Right ventricle myocardium inferior (tissue), 1 donor: ENCODE measurements at places on chromosomes 4 and X.

DNA sequence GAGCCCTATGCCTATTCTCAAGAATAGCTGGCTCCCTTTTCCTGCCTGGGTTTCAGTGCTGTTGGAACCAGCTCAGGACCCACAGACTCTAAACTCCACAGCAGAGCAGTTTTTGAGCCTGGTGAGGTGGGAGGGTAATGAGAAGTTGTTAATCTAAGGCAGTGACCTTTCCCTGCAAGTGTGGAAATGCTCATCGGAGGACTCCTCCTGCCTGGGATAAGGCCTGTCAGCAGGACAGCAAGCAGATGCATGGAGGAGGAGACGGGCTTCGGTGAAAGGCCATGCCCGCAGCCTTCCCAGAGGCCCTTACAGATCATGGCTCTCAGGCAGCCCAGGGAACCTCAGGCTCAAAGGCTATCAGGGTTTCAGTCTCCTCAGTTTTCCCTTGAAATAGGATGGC lies 70.0 kb upstream of the SHISA3 start:
- DNase-seq: no peak

DNA sequence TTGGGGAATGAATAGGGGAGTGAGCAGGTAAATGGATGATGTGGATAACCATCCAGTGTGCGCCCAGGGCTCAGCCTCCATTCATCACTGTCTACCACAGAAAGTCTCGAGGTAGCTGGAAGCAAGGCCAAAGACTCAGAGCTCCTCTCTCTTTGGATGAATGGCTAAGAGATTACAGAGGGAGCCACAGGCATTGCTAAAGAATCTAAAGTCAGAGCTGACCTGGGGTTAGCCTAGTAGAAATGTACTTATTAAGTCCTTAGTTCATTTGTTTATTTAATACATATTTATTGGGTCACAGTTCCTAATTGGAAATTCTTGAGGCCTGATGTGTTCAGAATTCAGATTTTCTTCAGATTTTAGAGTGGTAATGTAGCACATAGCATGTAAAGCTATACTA lies 88.7 kb upstream of the HPF1 start:
- no peak for DNase-seq

DNA sequence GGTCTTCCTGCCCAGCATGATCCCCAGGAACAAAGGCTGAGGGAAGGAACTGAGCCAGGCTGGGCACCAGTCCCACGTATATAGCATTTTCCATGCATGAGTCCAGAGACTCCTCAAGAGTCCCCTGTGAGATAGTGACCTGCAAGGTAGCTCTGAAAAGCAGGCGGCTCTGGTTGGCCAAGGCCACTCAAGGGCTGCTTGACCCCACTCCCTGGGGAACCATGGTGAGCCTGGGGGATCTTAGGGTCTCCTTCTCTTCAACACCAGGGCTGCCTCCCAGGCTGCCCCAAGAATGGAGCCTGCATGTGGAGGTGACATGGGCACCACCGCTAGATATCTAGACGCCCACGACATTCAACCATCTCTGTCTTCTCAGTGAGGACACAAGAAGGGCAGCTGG lies 79.2 kb downstream of the SLC2A9 start:
- DNase-seq: no peak

DNA sequence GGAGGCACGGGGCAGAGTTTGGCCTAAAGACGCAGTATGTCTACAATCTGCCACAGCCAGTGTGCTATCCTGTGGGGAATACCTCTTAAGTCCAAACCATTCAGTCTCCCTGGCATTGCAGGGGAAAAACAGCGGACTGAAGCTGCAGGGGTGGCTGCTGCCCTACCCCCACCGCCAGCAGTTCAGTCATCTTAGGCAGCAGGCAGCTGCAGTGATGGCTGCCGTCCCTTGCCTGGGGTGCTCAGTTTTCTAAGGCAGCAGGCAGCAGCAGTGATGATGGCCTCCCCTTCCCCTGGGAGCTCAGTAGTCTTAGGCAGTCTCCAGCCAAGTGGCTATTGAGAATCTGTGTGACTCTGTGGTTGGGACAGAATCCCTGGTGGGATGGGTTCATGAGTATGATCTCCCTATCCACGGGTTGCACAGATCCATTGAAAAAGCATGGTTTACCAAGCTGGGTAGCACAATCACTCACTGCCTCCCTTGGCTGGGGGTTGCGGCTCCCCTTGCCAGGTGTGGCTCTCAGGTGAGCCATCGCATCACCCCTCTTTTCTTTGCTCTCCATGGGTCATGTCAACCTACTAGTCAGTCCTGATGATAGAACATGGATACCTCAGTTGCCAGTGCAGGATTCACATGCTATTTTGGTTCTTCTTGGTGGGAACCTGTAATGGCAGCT lies 48.9 kb upstream of the GRID2 start:
- DNase-seq: no peak

GRCh38 chr4:99029018-99029735 lies 33.7 kb downstream of the METAP1 start:
- no peak for DNase-seq

GRCh38 chr4:33411182-33411581 lies 2691.0 kb downstream of the PCDH7 start:
- no peak for DNase-seq

- DNase-seq: no peak
Observed at GRCh38 chr4:168218645-168219044, 99.9 kb downstream of the DDX60 start.

DNA sequence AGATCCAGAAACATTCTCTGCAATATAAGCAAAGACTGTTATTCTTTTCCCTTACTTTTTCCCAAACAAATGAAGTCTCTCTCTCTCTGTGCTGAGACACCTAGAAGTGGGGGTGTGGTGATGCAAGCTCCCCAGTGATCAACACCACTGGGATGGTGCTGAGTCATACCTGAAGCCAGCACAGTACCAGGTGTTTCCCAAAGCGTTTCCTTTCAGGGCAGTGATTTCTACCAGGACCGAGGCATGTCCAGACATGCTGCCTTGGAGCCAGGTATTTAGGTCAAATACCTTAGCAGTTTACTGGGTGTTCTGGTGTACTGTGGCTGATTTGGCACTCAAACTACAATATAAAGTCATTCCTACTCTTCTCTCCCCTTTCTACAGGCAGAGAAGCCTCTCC lies 726.5 kb downstream of the FAM133A start:
- DNase-seq: no peak

- DNase-seq: no peak
Observed at GRCh38 chr4:45692131-45692735, 431.6 kb downstream of the GABRG1 start.

DNA sequence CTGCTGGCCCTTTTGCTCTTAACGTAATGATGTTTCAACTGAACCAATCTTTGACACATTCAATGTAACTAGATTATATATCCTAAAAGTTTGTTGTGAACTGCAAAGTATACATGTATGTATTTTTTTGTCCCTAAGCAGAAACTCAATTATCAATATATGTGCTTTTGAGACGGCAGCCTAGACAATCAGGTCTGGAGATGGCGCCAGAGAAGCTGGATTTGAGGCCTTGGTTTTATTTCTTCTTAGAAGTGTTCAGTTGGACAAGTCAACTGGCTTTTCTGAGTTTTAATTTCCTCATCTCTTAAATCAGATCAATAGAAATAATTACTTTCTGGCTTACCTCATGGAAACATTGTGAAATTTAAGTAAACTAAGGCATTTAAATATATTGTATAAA lies 62.5 kb downstream of the DCAF8L1 start:
- DNase-seq: no peak

- no peak for DNase-seq
Observed at GRCh38 chr4:118346495-118346894, 6.3 kb downstream of the PRSS12 start.

GRCh38 chrX:106774981-106775380 lies 27.5 kb upstream of the TBC1D8B start:
- DNase-seq: no peak

DNA sequence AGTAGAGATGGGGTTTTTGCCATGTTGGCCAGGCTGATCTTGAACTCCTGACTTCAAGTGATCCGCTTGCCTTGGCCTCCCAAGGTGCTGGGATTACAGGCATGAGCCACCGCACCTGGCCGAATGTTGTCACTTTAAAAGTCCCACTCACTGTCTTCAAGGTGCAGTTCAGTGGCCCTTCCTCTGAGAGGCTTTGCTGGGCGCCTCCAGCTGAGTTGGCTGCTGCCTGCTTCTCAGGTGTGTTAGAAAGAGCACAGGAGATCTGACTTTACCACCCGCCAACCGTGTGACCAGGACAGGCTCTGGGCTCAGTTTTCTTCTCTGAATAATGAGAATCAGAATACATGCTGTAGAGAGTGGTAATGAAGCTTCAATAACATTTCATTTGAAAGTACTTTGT lies 207.4 kb downstream of the CEP135 start:
- DNase-seq: no peak

DNA sequence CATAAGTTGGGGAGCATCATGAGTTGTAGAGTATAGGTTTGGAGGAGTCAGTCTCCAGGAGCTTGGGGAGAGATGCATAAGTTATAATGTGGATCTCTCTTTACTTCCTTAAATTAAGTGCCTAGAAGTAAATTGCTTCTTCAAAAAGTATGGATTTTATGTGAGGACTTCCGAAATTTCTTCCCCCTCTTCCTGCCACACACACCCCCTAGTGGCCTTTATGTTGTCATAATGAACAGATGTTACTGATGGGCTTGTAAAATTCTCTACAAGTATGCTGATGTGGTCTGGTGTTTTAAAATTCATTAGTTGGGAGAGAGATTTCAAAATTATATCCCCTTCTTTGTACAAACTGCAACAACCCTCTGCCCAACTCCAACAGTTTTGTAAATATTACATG lies 2.3 kb upstream of the METTL14 start:
- DNase-seq: no peak

GRCh38 chrX:57156397-57157049 lies 19.3 kb upstream of the SPIN2A start:
- no peak for DNase-seq

GRCh38 chr4:80484712-80485111 lies 149.2 kb downstream of the CFAP299 start:
- DNase-seq: no peak

GRCh38 chr4:100087743-100088142 lies 102.5 kb downstream of the DDIT4L start:
- DNase-seq: no peak

DNA sequence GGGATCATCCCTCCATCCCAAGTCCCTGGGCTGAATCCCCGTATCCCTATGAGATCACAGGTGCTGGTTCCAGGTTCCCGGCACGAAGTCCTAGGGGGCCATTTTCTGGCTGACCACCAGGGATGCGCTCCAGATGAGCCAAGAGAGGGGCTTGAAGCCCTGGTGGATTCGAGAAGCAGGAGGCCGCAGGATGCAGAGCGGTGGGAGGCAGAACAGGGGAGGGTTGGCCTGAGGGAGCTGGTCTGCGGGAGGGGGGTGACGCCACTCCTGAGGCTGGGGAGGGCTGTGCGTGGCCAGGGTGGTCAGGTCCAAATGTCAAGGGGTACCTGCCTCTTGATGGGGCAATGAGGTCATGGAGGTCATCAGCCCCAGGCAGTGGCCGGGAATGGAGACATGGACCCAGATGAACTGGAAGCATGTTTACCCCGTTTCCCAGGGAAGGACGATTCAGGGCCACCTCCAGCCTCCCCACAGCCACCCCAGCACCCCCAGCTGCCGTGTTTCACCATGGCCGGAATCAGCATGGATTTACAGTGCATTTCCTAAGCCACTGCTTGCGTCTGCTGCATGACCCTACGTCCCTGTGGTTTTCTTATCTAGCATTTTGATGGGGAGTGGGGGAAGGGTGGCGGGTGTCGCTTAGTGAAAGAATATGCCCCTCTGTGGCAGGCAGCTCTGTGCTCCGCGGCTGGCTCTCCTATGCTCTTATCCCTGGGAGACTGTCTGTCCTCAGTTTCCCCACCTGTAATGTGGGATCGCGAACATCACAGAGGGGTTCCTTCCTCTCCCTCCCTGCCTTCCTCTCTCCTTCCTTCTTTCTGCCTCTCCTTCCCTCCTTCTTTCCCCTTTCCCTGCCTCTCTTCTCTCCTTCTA lies 17.0 kb upstream of the HTRA3 start:
- peak; percentile 59 for DNase-seq

DNA sequence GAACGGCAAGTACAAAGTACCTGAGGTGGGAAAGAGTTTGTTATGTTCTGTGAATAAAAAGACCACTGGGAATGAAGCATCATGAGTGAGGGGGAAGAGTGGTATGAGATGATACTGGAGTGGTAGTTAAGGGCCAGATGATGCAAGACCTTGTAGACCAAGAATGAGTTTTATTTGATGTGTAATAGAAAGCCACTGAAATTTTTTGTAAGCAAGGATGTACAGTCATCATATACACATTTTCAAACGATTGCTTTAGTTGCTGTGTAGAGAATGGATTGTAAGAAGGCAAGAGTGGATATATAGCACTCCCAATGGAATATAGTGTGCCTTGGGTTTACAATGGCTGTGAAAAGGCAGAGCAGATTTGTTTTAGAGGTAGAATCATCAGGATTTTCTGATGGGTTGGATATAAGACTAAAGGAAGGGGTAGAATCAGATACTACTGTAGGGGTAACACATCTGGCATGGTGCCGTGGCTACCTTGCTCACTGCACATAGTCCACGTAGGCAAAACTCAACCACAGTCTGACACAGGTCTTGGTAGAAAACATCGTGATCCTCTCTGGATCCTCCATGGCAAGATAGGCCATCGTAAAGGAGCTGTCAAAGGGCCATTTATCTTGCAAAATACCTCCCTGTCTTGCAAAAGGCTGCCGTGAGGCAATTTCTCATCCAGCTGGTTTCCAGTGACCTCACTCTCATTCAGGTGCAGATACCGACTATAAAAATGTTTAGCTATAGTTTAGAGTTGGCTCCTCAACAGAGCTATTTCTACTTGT lies 14.9 kb downstream of the TIFA start:
- no peak for DNase-seq

DNA sequence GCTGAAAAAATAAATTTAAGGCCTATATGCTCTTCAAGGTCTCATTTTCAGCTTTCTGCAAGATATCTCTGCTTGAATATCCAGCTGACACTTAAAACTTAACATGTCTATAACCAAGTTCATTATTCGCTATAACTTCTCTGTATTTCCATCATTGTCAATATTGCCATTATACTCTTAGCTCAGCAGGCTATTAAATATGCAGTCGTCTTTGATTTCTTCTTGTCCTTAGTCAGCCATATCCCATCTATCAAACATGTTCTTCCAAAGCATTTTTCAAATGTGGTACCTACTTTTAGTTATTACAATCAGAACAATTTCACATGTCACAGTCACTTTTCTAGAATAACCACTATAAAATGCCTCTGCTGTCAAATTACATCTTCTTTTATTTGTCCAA lies 1364.1 kb downstream of the ARAP2 start:
- DNase-seq: no peak

DNA sequence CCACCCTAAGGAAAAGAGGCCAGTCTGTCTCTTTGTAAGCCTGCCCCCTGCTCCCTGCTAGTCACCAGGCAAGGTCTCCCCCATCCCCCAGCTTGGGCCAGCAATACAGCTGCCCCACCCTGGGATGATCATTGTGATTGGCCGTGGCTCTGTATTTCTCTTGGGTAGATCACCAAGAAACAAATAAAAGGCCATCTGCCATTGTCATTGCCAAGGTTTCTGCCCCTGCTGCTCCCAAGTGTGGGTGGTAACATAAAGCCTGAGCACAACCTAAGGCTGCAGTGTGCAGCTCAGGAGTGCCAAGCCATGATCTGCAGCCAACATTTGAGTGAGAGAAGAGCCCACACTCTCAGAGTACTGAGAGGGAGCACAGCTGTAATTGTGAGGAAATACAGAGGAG lies 241.0 kb upstream of the POF1B start:
- DNase-seq: no peak
